ENCODE measurements at places on chromosomes 12 and 14.

DNA sequence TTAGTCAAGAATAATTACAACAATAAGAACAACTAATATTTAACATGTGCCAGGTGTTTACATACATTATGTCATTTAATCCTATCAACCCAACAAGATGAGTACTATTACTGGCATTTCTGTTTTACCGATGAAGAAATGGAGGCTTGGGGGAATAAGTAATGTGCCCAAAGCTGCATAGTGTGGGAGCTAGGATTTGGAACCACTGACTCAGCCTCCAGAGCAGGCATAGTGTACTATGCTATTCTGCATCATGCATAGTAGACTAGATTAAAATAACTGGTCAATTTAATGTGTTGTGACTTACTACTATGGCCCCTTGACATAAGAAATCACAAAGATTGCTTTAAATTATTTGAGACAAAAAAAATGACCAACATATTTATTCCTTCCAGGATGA lies 9.5 kb downstream of the GPR19 start:
- no peak for DNase-seq

DNA sequence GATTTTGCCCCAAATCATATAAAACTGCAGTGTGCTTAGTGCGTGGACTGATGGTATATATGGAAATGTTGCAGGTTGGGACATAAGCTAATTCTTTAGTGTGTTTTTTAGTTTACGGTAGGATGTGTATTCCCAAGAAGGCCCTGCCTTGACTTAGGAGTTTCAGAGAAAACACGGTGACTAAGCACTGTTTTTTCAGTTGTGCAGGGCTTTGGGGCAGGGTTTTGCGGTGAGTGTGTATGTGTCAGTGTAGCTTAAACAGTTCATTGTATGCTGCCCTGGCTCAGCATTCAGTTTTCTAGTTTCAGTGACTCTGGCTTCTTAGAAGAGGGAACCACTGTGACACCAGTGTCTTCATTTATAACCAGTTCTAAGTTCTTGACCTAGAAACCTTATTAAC lies 101.2 kb downstream of the AKAP6 start:
- no peak for DNase-seq

DNA sequence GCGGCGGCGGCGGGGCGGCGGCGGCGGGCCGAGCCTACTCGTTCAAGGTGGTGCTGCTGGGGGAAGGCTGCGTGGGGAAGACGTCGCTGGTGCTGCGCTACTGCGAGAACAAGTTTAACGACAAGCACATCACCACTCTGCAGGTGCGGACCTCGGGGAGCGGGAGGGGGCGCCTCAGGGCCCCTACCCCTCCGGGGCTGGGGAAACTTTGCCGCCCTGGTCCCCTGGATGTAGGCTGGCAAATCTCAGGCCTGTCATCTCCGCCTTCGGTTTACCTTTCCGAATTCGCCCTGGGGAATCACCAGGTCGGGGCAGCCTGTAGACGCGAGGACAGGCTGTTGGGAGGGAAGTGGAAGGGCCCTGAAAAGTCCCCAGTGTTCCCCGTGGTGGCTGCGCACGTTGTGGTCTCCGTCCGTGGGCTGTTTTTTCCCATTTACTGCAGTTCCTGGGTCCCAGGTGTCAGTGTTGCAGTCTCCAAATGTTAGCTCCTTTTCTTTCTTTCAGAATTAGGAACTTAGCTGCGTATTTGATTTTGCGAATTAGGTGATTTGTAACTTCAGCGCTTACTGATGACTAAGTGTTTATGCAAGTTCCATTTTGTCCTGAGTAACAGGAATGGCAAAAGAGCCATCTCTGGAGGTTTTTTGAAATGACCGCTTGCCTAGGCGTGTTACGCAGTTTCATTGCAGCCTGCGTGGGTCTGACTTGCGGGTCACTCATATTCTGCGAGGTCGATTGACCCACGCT lies 656 bp downstream of the RAB21 start:
- DNase-seq, result no peak

DNA sequence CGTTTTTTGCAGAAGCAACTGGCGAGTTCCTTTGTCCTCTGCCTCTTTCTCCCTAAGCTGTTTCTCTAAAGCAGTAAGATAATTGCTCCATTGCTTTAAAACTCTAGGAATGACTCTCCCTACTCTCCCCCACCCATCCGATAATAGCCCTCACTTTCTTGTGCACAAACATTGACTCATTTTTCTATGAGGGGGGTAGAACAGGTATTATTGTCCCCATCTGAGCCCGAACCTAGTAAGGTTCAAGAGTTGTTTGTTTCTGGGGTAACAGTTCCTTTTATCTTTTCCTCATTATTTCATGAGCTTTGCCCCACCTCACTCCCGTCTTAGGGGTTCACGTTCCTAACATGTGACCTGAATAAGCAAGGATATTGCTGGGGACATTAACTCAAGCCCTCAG lies 190.6 kb downstream of the EMP1 start:
- no peak for DNase-seq

- no peak for DNase-seq
Observed at GRCh38 chr12:76637807-76638206, 78.2 kb upstream of the OSBPL8 start.

GRCh38 chr12:58247633-58248032 lies 306.3 kb downstream of the ATP23 start:
- DNase-seq, result no peak

GRCh38 chr12:90897986-90898385 lies 57.0 kb downstream of the CCER1 start:
- no peak for DNase-seq
